ENCODE measurements at places on chromosomes 16 and 17.

DNA sequence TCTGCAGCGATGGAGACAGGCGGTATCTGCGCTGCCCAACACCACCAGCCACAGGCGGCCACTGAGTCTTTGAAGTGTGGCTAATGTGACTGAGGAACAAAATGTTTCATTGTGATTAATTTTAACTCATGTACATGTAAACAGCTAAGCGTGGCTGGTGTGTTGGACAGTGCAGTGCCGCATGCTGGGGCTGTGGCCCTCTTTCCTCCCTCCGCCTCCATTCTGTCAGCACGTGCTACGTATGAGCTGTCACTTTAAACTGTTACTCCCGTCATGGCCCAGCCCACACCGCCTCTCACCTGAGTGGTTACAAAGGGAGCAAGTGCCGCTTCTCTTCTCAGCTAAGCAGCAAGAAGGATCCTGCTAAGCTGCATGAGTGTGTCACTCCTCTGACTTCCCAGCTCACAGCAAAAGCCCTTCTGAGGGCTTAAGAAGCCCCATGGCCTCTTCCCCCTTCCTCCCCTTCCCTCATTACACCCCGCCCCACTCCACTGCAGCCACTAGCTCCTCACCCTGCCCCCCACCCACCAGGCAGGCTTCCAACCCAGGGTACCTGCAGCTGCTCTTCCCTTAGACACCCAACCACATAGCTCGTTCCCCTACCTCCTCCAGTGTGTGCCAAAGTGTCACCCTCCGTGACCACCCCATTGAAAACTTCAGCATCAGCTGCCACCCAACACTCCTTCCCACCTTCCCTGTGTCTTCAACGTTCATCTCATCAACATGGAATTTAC is 15.0 kb downstream of the HASPIN start:
- DNase-seq: no peak

DNA sequence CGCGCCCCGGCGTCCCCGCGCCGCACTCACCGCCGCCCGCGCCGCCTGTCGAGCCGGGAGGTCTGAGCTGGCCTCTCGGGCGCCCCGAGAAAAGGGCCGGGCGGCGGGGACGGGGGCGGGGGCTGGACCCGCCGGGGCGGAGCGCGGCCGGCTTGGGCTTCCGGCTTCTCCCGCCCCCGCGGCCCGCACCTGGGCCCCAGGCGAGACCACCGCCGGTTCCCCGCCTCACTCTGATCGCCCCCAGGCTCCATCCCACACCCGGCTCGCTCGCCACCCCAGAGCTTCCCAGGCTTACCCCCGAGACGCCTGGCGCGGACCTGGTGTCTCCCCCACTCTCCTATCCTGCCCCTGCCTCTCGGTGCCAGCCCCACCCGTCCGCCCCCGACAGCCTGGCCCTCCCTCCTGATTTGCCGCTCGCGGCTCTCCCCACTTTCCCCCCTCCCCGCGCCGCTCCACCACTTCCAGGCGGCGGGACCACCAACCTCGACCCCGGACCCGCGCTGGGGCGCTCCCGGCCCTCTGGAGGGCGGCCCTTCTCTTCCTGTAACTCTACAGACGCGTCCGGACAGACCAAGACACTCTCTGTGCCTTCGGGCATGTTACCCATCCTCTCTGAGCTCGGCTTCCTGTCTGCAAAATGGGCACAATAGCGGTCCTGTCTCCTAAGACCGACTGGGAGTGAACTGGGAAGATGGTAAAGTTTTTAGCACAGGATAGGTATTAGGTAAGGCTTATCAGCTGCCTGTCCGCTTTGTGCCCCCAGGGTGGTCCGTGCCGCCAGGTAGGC is at the start of gene LITAF:
Gene LITAF, minus strand, starts transcription at position 64 of the 787 bp plus-strand sequence. CDS start 30,189 bp downstream, outside the sequence.
- peak; percentile 70 for DNase-seq

DNA sequence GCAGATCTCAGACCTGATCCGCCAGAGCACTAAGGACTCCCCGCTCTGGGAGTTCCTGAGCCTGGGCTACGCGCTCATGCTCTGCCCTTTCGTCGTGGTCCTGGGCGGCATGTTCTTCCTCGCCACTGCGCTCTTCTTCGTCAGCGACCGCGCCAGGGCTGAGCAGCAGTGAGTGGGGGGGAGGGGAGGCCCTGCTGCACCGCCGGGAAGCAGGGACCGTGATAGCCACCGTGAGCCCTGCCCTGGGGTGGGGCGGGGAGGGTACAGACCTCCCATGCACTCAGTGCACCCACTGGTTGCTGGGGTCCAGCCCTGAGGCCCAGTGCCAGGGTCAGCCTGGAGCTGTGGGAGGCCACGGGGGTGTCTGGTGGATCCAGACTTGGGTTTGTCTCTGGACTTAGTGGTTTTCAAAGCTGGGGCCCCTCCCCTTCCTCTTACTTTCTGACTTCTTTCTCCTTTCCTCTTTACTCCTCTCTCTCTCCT is 18.9 kb downstream of the MYBBP1A start:
- DNase-seq: peak; percentile 49

GRCh38 chr17:75625813-75626486 is 7.3 kb upstream of the SMIM5 start:
- DNase-seq: peak; percentile 44

- no peak for DNase-seq
Measured at GRCh38 chr17:77564278-77564920, 394.1 kb upstream of the TNRC6C start.

DNA sequence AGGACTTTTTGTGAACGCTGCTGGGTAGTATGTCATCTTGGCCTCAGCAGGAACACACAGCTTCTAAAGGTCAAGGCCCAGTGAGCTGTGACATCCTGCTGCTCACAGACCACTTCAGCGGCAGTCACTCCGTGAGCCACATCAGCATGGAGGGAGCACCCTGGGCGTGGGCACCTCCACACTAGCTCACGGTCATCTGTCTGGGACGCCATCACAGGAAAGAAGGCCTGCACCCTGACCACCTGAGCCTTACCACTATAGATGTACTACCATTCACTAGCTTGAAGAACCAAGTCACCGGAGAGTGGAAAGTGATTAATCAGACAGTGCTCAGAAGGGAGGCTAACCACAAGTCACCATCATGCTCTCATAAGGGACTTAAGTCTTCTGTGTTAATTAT is 3.3 kb downstream of the AXIN1 start:
- peak; percentile 66 for DNase-seq

GRCh38 chr17:35617505-35617904 is 30.4 kb downstream of the AP2B1 start:
- DNase-seq: no peak

- DNase-seq: peak; percentile 80
Measured at GRCh38 chr17:79803997-79804855, 7.3 kb upstream of the CBX8 start.

DNA sequence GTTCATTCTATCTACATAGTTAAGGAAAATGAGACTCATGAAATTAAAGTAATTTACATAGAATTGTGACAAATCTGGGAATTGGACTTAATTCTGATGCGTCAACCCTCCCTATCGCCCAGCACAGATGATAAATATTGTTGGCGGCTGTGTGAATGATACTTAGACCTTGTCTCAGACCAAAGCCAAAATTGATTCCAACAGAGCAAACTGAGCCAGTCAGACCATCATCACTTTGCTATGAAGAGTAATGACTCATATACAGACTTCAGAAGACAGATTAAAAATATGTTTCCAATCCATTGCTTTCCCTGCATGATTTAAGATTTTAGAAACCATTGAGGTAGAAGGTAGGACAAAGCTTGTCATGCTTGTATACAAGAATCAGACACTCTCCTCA is 1156.7 kb upstream of the CDH8 start:
- no peak for DNase-seq

DNA sequence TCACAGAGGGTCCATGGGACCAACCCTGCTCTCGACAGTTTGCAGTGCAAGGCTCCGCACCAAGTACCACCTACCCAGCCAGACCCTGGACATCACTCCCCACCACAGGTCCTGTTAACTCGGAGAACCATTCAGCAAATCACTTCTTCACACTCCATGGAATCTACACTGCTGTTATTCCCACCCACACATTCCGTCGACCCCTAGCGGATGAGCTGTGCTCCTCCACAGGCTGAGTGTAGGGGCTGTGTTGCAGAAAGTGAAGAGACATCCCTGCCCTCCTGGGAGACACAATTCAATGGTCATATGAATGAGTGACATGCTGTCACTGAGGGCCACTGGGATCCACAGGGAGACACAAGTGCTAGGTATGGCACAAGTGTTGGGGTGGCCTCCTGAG is 27.5 kb downstream of the MPG start:
- DNase-seq: no peak

GRCh38 chr17:6422654-6423241 is 12.2 kb downstream of the AIPL1 start:
- DNase-seq: no peak

DNA sequence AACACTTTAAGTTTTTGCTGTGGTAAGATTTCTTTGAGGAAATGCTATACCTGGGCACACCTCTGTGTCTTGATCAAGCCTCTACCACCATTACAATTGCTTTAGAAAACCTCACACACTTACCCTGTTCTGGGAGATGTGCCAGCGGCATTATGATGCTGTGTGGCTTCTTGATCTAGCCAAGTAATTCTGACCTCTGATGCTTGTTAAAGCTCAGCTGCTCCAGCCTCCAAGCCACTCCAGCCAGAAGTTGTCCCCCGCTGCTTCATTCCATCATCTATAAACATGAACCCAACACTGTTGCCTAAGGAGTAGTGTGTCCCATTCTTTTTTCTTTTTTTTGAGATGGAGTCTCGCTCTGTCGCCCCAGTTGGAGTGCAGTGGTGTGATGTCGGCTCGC is 60.1 kb downstream of the CYLD start:
- DNase-seq: no peak

DNA sequence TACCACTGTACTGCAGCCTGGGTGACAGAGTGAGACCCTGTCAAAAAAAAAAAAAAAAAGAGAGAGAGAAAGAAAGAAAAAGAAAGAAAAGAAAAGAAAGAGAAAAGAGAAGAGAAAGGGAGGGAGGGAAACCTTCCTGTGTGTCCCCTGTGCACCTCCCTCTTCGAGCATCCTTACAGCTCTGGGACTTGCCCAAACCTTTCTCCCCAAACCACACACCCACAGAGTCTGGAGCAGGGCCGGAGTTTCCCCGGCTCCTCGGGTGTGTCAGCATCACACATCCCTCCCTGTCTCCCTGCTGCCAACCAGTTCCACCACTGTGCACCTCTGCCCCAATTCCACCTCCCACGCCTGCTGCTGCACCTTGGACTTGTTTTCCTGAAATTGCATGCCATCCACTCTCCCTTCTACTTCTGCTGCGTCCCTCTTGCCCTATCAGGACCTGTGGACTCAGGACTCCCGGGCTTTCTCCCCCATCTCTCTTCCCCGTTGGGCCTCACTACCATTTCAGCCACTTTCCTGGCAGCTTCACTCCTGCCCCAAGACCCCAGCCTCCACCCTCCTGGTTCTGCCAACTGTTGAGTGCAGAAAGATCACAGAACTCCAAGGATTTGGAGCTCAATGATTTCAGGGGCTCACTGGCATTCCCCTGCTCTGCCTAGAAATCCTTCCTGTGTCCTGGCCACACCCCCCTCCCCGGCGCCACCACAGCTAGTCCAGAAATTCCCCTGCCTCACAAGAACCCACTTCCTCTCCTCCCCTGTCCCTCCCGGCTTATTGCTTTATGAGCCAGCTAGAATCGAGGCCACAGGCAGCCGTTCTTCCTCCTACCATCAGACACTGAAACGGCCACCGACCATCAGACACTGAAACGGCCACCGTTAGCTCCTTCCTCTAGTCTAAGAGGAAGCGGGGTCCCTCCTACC is 3.7 kb upstream of the CDK3 start:
- DNase-seq: peak; percentile 93

DNA sequence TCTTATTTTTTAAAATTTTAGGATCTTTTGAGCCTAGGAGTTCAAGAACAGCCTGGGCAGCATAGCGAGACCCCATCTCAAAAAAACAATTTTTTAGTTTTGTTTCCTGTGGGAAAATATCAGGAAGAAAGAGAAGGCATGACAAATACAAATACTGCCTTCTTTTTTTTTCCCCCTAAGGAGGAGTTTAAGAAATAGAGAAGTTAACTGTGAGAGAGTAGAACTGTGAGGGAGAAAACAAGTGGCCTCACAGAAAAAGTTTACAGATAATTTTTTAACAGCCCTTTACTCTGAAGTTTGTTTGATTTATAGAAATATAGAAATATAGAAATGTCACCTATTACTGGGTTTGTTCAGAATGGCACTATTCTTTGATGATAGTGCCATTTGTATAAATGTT is 21.1 kb downstream of the TTYH2 start:
- no peak for DNase-seq

DNA sequence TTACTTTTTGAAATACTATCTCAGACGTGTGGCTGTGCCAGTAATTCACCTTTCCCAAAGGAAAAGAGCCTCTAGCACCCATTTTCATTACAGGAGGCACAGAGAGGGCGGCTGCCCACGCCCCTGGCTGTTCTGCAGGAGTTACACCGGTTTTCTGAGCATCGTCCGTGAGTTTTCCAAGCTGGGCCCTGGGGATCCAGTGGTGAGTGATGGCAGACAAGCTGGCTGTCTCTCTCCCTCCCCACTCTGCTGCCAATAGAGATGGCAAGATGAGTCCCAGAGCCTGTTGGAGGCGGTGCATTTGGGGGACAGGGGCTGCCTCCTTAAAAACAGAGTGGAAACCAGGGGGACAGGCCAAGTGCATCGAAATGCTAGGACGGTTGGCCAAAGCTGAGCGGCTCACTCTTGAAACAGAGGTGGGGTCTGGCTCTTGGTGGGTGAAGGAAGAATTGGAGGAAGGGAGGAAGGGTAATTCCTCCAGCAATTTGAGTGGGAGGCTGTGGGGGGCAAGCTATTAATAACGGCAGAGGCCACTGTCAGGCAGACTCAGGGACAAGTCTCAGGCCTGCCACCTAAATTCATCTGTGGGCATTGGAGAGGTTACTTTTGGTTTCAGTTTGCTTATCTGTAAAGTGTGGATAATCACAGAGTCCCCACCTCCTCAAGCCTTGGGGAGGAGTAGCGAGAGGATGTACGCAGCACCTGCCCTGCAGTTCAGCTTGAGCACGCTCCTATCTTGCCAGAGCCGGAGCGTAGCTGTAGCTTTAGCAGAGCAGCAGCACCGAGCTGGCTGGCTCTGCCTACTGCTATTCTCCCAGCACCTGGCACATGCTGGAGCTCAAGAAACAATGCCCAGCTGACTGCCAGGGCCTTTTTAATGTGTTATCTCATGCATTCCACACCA is 7.5 kb upstream of the NOS2 start:
- no peak for DNase-seq

- DNase-seq: no peak
Measured at GRCh38 chr17:82687375-82687861, 11.1 kb downstream of the RAB40B start.

DNA sequence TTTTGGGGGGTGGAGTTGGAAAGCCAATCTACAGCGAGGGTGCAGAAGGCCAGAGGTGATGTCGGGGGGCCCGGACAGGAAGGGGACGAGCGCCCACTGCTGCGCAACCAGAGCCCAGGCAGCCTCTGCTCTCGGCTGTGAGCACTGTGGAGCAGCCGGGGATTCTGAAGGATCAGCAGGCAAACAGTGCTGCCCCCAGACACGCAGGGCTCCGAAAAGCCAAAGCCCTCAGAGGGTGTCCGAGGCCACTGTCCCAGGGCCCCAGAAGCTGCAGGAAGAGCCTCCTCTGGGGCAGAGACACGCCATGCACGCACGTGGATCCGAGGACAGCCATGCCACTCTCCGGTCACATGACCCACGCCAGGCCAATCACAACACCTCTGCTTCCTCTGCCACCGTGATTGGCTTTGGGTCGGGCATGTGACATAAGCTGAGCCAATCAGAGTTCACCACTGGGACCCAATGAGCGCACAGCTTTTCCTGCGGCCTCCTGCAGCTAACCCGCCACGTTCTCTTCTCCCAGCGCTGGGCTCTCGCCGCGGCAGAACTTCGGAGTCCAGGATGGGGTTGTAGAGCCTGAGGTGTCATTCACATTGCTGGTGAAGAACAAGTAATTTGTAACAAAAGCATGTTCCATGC is 40.7 kb downstream of the ACTG1 start:
- DNase-seq: peak; percentile 66

- no peak for DNase-seq
Measured at GRCh38 chr17:55580596-55581133, 69.4 kb upstream of the SMIM36 start.

- peak; percentile 24 for DNase-seq
Measured at GRCh38 chr17:2782055-2782454, 14.2 kb upstream of the RAP1GAP2 start.

All from NB4 (cell line).